Fibroblast of skin of left quadriceps (primary cell): ENCODE measurements at places on chromosomes 11 and 22.

DNA sequence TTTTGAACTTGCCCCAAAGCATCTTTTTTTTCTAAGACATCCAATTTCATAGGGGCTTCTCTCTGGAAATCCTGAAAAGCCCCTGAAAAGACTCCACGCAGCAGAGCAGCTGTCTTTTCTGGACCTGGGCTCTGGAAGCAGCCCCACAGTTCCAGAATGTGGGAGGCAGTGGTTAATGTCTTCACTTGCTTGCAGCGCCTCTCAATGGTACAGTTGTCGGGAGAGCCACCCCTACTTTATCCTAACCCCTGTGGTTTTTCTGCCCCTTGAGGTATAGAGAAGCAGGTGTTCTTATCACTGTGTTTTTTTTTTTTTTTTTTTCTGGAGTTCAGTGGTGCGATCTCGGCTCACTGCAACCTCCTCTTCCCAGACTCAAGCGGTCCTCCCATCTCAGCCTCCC lies 83.4 kb upstream of the SORL1-AS1 start:
- DNase-seq: no peak

- DNase-seq: no peak
Observed at GRCh38 chr11:60056349-60056969, at the start of gene MS4A3. Gene MS4A3 (plus strand): TSS chr11:60056665. CDS start chr11:60061161, 4,496 bp downstream.

DNA sequence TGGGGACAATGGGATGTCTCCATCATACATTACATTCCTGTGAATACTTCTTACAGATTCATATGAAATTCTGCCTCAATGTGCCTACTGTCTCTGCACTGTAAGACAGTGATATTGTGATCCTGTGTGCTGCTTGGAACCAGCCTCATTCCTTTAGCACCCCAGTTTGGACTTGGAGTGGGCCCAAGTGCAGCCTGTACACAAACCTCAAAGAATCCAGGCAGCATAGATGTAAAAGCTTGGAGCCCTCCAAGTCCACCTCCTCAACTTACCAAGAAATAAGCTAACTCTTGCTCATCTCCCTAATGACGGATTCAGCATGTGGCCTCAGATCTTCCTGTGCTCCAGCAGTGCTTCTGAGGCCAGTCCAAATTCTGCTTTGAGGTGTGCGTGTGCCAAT lies 24.4 kb downstream of the GRAP2 start:
- DNase-seq: no peak

GRCh38 chr22:47634347-47634746 lies 871.9 kb downstream of the TBC1D22A start:
- no peak for DNase-seq

DNA sequence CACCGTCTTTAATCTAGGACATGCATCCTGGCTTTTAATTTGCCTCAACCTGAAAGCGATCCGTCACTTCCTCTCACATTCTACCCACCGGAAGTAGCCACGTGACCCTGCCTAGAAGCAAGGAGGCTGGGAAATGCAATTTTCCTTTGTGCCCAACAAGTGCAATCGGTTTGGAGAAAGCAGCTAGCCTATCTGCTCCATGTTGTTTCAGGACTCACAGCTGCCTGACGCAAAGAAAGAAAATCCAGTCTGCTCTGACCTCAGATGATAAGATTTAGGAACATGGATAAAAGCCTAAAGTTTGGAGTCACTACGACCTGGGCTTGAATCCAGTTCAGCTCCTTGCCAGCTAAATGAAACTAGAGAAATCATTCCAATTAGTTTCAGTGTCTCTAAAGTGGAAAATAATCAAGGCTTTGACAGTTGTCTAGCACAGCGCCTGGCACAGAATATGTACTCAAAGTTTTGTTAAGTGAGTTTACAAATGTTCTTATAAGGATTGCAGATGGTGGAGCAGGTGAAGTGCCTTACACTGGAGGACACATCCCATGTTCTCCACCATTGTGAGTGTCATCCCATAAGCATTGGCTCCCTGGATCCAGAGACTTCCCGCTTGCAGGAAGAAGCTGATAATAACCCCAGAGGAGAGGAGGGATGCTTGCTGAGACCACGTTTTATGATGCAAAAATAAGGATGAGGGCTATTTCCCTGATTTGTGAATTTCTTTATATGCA lies 553.7 kb downstream of the MN1 start:
- DNase-seq: no peak

GRCh38 chr11:5596607-5597201 lies at the start of gene TRIM6:
Gene TRIM6 (plus strand): TSS chr11:5596637. CDS start chr11:5596898, 261 bp downstream.
- no peak for DNase-seq

DNA sequence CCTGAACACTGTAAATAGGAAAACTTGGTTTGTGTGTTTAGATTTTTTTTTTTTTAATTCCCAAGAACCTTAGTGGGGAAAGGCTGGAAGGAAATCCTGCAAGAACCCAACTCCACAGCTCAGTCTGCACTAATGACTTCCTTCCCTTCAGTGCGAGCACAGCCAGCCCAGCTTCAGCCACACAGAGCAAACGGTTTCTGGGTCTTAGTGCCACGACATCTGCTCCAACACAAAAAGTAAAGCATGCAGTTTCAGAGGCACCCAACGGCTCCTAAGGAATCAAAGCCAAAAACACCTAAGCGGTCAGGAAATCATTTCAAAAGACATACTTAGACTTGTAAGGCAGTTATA lies 236.1 kb downstream of the TTC28 start:
- DNase-seq: peak; percentile 57

DNA sequence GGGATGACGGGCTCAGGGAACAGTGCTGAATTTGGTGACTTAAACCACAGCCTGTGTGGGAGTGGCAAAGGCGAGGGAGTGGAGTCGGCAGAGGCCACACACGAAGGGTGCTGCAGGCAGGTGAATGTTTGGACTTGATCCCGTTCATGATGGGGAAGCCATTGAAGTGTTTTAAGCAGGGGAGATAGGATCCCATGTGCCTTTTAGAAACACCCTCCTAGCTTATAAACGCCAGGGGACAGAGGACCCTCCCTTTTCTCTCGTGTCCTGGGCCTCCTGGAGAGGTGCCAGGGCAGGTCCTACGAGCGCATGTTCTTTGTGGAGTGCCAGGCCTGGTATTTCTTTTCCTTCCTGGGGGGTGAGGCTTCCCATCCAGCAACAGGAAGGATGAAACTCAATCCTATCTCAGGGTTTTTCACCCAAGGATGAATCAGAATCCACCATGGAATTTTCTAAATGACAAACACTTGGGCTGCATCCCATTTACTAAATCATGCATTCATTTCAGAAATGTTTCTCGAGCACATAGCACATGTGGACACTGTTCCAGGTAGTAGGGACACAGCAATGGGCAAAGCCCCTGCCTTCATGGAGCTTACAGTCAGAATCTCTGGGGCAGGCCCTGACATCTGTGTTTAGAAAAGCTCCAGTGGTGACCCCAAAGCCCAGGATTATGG lies 59.6 kb downstream of the CHRDL2 start:
- DNase-seq: peak; percentile 57

DNA sequence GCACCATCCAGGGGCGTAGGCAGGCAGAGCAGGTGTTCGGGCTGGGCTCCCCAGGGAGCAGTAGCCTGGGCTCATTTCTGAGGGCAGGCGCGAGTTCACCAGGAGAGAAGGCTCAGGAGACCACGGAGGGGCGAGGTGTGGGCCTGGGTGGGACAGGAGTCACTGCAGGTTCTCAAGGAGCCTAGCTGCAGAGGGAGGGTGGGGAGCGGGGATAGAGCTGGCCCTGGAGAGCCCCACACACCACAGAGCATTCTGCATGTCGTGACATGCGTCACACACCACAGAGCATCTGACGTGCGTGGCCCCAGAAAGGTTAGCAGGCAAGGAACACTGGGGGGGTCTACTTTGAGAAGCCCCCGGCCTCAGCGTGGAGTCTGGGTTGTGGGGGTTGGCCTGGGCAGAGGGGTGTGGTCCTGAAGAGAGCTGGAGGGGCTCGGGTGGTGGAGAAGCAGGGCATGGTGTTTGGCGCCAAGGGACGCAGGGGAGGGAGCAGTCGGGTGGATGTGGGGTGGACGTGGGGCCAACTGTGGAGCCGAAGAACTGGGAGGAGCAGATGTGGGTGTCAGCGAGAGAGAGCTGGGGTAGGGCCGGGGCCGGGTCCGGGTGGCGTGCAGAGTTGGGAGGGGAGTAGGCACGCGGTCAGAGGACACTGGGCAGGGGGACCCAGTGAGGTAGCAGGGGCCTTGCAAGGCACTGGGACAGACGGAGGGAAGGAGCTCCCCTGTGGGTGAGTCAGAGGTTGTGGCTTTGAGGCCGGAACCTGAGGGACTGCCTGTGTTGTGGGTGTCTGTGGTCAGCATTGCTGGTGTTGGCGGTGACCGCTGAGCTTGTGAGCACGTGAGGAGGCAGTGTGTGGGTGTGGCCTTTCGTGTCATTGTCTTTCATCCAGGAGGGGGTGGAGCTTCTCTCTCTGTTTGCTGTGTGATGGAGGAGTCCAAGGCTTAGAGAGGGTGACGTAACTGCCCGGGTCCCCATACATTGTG lies 25.5 kb downstream of the CTTN start:
- no peak for DNase-seq

- DNase-seq: no peak
Observed at GRCh38 chr11:1372660-1373059, 17.1 kb upstream of the BRSK2 start.

DNA sequence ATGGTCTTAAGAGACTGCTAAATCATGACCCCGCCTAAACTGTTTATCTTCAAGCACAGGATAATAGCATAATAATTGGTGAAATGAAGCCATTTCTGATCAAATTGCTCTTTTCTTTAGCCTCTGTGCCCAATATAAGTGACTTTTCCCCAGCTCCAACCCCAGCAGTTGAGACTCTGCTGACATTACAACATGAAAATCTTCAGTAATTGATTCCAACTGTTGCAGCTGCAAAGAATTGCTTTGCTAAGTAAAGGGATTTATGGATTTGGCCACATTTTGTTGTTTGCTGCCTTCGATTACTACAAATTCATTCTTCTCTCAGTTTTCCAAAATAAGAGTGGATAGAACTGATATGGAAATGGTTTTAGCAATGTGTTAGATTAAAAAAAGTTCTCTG lies 576.7 kb upstream of the LRRC4C start:
- DNase-seq: peak; percentile 16

DNA sequence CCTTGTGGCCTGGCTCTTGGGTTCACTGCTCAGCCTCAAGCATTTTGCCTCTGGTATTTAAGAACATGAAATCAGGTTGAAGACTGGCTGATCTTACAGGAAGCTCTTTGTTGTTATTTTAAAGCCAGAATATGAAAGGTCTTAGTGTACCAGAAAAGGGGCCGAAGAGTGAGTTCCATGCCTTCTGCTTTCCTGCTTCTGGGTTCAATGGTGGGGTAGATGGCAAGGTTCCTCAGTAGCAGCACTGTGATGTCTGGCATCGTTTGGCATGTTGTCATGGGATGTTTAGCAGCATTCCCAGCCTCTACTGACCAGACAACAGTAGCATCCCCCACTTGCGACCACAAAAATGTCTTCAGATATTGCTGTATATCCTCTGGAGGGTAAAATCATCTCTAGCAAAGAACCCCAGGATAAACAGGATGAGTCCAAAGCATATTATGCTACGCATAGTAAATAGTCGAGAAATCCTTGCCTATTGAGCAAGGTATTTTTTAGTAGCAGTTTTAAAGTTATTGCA lies 2.4 kb downstream of the VPS26B start:
- no peak for DNase-seq

GRCh38 chr11:125873881-125874555 lies 13.4 kb upstream of the HYLS1 start:
- DNase-seq: no peak

DNA sequence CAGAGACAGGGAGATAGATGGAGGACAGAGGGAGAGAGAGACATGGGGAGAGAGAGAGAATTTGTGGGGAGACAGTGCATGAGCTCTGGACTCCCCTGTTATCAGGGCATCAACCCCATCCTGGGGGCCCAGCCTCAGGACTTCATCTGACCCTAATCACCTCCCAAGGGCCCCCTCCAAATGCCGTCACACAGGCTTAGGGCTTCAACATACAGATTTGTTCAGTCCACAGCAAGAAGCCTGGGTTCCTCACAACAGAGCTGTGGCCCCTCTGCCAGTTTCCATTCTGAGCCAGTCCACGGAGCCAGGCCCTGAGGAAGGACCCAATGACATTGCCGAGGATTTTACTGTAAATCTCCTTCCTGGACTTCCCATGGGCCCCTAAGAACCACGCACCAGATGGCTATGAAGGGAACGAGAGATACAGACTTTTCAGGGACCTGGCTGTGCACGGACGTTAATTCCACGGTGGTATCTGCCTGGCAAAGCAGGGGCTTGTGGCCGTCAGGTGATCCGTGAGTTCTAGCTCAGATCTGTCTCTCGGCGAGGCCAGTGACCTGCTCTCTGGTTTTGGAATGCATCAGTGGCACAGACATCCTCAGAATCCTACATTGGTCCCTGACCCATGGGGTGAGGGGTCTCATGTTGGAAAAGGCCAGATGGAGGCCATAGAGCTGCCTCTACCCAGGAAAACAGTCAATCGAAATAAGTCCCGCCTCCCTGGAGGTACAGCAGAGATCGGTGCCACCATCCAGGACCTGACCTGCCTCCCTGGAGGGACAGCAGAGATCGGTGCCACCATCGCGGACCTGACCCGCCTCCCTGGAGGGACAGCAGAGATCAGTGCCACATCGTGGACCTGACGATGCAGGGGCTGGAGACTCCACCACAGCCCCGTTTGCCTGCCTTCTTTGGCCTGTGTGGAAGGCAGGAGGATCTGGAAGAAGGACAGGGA lies 8.7 kb upstream of the B4GALNT4 start:
- DNase-seq: no peak

- no peak for DNase-seq
Observed at GRCh38 chr11:86726118-86726753, 53.8 kb upstream of the ME3 start.

GRCh38 chr11:36361901-36362391 lies 65.9 kb downstream of the PRR5L start:
- DNase-seq: peak; percentile 59

GRCh38 chr11:47254386-47254785 lies 3.4 kb upstream of the NR1H3 start:
- no peak for DNase-seq

DNA sequence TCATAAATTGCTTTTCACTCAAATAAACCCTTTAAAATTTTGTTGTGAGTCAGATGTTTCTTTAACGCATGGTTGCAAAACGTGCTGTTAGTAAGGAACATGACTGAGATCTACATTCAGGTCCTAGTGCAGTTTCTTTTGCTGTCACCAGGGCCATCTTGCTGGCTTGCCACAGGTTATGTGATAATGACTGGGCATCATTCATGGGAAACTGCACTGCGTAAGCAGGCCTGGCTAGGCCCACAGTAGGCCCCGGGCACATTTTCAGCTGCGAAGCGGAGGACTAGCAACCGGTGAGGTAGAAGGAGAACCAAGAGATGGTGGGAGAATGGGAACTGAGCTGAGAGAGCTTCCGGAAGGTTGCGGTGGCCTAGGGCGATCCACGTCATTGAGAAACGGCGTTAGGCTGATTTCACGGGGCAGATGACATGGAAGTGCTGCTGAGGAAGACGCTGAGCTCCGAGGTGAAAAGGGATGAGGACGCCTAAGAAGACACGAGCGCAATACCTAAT lies 3.2 kb upstream of the KLHDC7B start:
- DNase-seq: no peak

- no peak for DNase-seq
Observed at GRCh38 chr22:37418627-37419369, 8.5 kb downstream of the ELFN2 start.

- no peak for DNase-seq
Observed at GRCh38 chr11:61963016-61963281, 4.5 kb downstream of the FTH1 start.

GRCh38 chr11:36454941-36455631 lies 55.0 kb downstream of the TRAF6 start:
- no peak for DNase-seq

- DNase-seq: no peak
Observed at GRCh38 chr11:39236916-39237315, 2222.5 kb downstream of the LRRC4C start.

GRCh38 chr11:58774164-58774593 lies 42.4 kb upstream of the GLYAT start:
- no peak for DNase-seq

GRCh38 chr11:123233280-123233974 lies 38.4 kb upstream of the CLMP start:
- no peak for DNase-seq
